ENCODE measurements at places on chromosomes 2 and 18. TPM values are rescaled to one million over a fixed set of nuclear protein-coding genes. Genes with fewer than 3 reads are reported as not detected.

DNA sequence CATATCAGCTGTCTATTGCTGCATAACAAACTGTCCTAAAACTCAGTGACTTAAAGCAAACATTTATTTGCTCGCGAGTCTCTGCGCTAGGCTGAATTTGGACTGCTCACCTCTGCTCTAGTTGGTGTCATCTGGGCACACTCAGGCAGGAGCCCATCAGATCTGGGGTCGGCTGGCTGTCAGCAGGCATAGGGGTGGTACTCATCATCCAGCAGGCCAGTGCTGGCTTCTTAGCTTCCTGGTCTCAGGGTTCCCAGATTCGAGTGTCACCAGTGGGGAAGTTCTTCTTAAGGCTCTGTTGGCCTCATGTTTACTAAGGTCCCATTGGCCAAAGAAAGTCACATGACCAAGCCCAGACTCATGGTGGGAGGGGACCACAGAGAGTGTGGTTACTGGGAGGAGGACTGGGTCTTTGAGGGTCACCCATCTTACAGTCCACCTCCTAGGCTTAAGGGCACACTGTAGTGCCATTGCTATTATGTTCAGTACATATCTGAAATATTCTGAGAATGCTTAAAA, 71.6 kb upstream of the ATG16L1 start:
- no peak overlapping the region for H3K27ac ChIP-seq
- no peak for DNase-seq

DNA sequence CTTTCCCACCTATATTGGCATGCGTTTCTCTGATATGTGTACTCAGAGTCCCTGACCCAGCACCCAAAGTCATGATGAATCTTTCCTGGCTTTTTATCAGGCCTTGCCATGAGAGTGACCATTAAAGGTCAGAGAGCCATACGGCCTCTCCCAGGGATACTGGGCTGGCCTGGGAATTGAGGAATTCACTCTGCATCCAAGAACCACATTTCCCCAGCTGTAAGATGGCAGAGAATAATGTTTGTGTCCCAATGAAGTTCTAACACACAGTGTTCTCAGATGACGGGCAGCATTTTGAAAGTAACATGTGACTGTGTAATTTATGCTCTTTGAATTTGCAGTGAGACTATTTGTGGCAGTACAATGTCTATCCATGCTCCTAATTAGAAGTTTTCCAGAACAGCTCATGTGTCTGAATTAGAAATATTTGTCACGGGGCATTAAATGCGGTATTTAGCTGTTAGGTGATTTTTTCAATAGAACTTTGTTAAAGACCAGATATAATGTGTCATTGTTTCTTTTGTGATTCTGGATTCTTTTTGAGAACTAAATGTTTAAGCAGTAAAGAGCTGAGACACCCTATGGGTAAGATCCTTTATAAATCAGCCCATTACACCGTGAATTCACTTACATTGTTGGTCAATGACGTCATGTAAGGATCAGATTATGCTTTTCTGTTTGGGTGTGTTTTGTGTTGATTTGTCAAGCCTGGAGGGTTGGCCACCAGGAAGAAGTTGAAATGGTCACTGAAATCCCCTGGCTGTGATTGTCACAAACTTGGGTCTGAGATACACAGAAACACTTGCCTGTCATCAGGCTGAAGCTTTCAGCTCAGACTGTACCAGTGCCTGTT, 7.3 kb upstream of the SLC3A1 start:
- H3K27ac ChIP-seq = no peak overlapping the region
- H3K27me3 ChIP-seq = no peaks in the 10 kb centered on the region
- peak; percentile 20 for DNase-seq
- H3K36me3 ChIP-seq = no peaks in the 10 kb centered on the region

CTDP1 gene
- 13.8 TPM for total RNA-seq

DNA sequence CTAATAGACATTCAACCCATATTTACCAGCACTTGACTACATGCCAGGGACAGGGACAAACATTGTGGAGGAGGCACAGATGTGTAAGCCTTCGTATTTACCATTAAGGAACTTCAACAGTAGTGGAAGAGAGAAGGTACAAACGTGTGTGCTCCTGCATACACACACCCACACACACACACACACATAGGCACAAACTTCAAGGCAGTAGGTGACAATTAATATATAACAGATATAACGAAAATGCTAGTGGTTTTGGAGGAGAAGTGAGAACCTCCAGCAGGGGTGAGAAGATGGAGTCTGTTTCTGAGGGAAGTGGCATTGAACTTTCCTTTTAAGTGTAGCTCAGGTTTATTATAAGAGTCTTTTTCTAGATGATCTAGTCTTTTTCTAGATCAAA, 231.1 kb downstream of the SETBP1 start:
- H3K4me3 ChIP-seq = no peak overlapping the region
- no peak overlapping the region for H3K27ac ChIP-seq
- DNase-seq = no peak
- H3K4me1 ChIP-seq = no peaks in the 10 kb centered on the region
- H3K36me3 ChIP-seq = no peaks in the 10 kb centered on the region
- no peaks in the 10 kb centered on the region for H3K27me3 ChIP-seq

DNA sequence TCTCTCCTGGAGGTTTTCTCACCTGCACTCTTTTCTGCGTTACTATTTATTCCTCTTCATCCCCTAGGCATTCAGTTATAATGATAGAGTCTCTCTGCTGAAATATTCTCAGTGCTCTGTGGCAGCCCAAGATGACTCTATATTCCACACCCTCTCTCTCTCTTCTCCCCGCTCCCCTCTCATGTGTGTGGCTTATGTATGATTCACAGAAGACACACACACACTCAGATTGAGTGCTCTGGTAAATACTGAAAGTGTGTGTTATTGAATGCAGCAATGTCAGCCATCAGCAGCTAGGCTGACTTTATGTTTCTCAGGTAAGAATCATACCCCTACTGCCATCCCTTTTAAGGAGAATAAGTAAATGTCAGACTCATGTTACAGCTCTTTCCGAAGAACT, 201.2 kb downstream of the SLC4A10 start:
- H3K27me3 ChIP-seq = no peaks in the 10 kb centered on the region
- H3K4me1 ChIP-seq = no peaks in the 10 kb centered on the region
- no peak for DNase-seq

RESP18 gene
- not detected for total RNA-seq

NCK2 gene
- total RNA-seq = 53.5 TPM

DNA sequence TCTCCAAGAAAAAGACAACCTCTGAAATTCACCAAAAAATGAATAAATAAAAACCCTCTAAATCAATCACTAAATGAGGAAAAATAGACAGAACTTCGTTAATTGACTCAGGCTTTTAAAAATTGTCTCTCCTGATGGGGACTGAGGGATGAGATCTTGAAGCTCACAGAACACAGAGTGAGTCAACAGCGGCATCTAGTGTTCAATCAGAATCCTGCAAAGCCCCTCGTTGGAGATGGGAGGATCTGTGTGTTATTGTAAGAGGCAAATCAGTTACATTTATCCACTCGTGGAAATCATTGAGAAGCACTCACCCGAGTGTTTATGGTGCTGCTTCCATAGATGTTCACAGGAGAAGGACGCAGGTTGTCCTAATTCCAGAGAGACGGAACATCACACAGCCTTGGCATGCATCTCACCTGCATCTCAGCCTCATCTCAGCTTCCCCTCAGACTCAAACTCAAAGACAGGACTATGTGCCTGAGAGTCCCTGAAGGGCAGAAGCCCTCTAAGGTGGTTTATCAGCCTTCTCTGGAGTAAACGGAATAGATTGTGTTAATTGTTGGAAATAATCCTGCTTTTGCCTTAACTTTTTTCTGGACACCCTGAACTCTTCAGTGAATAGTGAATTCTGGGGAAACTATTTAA, 82.0 kb downstream of the MREG start:
- H3K27ac ChIP-seq = no peak overlapping the region
- DNase-seq = peak; percentile 77
- H3K4me3 ChIP-seq = no peak overlapping the region
- H3K36me3 ChIP-seq = no peaks in the 10 kb centered on the region
- H3K4me1 ChIP-seq = no peaks in the 10 kb centered on the region

GRCh38 chr2:119650846-119651370, 28.1 kb upstream of the TMEM177 start:
- H3K4me3 ChIP-seq = no peak overlapping the region
- no peak overlapping the region for H3K27ac ChIP-seq
- no peak for DNase-seq
- no peaks in the 10 kb centered on the region for H3K36me3 ChIP-seq
- no peaks in the 10 kb centered on the region for H3K4me1 ChIP-seq

GEN1 gene
- total RNA-seq = 3.4 TPM

RUFY4 gene
- total RNA-seq = 0.47 TPM

GRCh38 chr2:152200565-152201465, 25.3 kb upstream of the STAM2 start:
- no peak overlapping the region for H3K27ac ChIP-seq
- no peaks in the 10 kb centered on the region for H3K36me3 ChIP-seq
- no peak overlapping the region for H3K4me3 ChIP-seq

SH3BP4 gene
- 17.9 TPM for total RNA-seq
